ENCODE measurements at places on chromosomes 13 and 19.

DNA sequence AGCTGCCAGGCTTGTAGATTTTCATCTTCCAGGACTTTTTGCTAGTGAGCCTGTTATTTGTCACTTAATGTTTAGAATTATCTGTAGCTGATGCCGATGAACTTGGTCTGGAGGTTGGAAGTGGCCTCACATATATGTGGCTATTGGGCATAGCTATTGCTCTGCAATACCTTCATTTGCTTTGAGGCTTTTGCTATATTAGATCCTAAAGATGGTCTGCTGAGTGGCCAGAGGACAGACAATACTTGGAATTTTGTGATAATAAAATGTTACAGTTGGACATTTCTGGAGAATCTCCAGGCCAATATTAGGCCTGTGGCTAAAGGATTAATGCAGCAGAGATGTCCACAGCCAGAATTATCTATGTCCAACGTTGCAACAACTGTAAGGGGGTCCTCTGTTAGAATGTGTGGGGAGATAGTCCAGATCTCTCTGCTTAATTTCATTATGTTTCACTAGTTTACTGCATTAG lies 222.3 kb downstream of the GPC5 start:
- DNase-seq = no peak

DNA sequence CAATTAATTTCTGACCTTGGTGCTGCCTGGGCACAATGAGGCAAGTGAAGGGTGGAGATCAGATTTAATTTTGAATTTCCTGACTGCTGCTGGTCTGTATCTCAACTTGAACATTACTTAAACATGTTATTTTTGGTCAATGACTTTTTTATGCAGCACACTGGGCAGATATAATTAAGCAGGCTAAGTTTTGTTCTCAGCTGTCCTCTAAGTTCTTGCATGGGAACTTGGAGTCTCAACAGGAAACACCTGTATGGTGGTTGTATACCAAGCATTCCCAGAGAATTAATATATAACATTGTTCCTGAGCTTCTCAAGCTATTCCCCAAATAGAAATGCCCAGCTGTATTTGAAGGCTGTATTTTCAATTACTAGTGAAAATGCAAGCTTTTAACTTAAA lies 113.5 kb upstream of the EDNRB start:
- no peak for DNase-seq

- no peak for DNase-seq
These were observed 2.4 kb downstream of the TEX101 start for GRCh38 chr19:43416951-43417623.

DNA sequence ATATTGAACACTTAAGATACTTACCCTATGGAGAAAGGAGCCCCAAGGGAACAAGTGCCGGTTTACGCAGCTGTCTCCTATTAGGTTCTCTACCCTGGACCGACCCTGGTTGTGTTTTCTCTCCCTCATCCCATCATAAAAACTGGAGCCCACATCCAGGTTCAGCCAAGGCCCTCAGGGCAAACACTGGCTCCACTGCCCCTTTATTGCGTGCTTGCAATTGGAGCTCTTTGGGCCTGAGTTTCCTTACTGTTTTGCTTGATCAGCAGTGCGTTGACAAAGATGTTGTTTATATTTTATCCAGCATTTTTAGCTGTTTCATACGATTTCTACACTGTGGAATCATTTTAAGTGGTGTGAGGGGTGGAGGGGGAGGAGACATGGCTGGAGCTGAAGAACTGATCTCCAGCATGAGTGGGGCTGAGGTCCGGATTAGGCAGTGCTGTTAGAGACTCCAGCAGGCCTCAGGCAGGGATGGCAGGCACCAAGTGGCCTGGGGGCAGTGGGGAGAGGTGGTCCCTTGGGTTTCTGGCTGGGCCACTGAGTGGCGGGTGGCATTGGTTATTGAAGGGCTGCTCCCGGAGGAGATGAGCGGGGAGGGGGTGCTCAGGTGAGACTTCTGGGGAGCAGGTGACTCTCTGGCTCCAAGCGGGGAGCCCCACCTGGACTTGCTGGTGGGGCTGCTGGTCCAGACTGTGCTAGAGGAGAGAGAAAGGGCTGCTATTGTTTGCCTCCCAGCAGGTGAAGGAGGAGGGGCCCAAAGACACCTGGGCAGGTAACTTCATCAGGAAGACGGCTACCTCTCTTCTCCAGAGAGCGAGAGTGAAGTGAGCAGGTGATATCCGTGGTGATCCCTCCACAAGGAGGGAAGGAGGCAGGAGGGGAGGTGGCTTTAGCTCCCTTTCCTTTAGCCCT lies 62.4 kb upstream of the RNF113B start:
- DNase-seq = no peak
